BJ (cell line): ENCODE measurements at places on chromosomes 13 and 19.

GRCh38 chr13:113431171-113431570, 22.1 kb downstream of the ADPRHL1 start:
- DNase-seq: no peak

DNA sequence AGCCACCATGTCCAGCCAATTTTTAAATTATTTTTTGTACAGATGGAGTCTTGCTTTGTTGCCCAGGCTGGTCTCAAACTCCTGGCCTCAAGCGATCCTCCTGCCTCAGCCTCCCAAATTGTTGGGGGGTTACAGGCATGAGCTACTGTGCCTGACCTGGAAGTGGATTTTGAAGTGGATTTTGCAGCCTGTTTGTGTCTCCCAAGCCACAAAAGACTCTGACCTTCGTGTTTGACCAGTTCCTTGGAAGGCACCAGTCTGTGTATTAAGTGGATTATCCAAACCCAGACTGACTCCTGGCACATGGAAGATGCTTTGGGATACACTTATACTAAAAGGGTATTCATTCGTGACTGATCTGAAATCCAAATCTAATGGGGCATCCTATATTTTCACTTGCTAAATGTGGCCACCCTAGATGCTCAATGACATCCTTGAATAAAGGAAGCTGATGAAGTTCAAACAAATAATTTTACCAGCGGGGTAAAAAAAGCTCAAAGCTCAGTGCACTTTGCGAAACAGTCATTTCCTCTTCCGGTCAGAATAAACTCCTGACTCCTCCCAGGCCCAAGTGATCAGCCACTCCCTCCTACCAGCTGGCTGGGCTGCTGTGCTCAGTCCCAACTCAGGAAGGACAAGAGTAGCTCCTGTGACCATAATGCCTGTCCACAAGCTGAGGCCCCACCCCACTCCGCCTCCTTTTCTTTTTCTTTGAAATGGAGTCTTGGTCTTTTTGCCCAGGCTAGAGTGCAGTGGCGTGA, 32.6 kb upstream of the GATAD2A start:
- DNase-seq: no peak

GRCh38 chr19:4101496-4101770, 22.5 kb downstream of the MAP2K2 start:
- DNase-seq: no peak

GRCh38 chr13:65860306-65860705, 1369.8 kb downstream of the PCDH9 start:
- DNase-seq: no peak

GRCh38 chr13:66837246-66837645, 392.9 kb downstream of the PCDH9 start:
- no peak for DNase-seq

GRCh38 chr13:31733647-31734046, 5.7 kb upstream of the RXFP2 start:
- DNase-seq: no peak

GRCh38 chr19:18995804-18996241, 37.5 kb downstream of the SUGP2 start:
- DNase-seq: peak; percentile 50
